Vagina (tissue), 2 donors: ENCODE measurements at places on chromosomes 6 and 20.

DNA sequence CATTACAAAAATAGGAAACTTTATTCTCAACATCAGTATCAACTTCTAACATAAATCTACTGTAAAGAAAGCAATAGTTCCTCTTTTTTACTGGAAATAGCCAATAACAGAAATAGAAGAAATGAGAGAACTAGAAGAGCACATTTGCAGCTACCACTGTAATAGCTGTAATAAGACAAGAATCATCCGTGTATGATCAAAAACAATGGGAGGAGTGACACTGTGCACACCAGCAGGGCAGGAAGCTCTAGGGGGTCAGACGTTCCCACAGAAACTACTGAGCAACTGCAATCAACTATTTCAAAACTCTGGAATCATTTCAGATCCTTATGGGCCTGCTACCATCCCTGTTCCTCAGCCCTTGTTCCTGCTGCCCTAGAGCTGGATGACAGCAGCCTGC, 43.7 kb downstream of the NINL start:
- no peaks in the 10 kb centered on the region for H3K27me3 ChIP-seq
- H3K36me3 ChIP-seq, result no peaks in the 10 kb centered on the region
- no peak for DNase-seq
- no peak overlapping the region for H3K4me3 ChIP-seq
- no peak overlapping the region for H3K27ac ChIP-seq
- peaks cover 28% of the 10 kb centered on the region for H3K4me1 ChIP-seq

DNA sequence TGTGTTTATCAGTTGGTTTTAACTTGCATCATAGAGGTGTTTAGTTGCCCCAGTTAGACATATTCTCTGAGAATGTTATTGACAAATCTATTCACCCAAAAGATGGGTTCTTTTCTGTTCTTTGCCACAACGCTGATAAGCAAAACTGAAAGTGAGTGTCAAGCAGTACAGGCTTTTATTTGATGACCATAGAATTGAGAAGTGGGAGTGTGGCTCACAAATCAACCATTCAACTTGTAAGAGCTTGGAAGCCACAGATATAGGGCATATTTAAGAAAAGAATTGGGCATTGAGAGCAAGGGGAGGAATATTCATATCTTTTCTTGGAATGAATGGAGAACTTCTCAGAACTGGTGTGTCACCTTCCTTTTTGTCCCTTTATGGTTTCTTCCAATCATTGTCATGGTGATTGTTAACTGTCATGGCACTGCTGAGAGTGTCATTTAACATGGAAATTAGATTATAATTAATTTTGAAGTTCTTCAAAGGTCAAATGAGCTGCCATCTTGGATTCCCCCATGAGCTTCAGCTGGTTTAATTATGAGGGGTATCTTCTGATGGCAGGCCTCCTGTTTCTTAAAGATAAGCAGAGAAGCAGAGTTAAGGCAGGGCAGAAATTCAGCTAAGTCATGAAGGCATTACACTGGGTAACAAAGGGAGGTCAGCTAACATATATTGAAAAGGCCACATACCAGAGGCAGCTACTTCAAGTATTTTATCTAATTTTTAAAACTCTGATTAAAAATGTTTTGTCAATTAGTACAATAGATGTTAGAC, 254.0 kb upstream of the HTR1E start:
- no peak overlapping the region for H3K27ac ChIP-seq
- no peak overlapping the region for H3K4me3 ChIP-seq

- peaks cover 5% of the 10 kb centered on the region for H3K36me3 ChIP-seq
- H3K4me3 ChIP-seq, result no peak overlapping the region
- DNase-seq, result no peak
- H3K27me3 ChIP-seq, result no peaks in the 10 kb centered on the region
Measured at GRCh38 chr6:53926505-53926904, 131.7 kb downstream of the LRRC1 start.

DNA sequence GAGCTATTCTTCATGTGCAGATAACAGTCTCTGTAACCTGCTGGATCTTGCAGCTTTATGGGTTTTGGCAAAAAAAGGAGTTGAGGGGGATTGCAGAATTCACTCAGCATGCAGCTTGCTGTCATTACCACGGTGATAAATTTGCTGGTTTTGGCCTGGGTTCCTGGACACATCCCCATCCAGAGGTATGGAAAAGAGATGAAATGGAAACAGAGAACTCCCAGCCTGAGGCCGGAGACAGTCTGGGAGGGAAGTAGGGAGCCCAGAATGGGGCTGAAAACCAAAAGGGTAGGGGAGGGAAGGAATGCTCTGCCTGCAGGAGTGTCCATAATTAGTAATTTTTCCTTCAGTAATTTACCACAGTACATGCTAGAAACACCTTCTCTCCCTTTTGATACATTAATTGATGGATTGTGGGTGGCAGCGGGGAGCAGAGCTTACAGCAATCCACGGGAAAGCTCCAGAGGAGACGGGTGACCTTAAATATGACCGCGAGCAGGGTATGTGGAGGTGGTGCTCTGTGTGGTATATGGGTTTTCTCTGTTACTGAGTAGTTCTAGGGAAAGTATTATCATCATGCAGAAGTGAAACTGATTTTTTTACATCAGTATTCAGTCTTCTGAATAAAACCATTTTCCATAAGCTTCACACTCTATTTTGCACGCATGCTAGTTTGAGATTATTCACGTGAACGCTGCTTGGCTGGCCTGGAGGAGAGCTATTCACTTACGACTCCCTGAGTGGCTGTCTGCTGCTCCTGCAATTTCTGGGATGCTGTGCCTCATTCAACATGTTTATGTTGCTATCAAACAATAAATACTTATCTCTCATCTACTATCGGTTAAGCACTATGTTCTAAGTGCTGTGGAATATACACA, 66.3 kb upstream of the KCNK16 start:
- H3K27me3 ChIP-seq, result no peaks in the 10 kb centered on the region
- no peaks in the 10 kb centered on the region for H3K36me3 ChIP-seq
- no peak overlapping the region for H3K27ac ChIP-seq
- peaks cover 12% of the 10 kb centered on the region for H3K4me1 ChIP-seq
- H3K4me3 ChIP-seq, result no peak overlapping the region

- H3K27ac ChIP-seq, result peak overlapping the region; percentile 31
- no peak for DNase-seq
- no peaks in the 10 kb centered on the region for H3K36me3 ChIP-seq
- H3K4me3 ChIP-seq, result peak overlapping the region; percentile 9
Measured at GRCh38 chr6:6699741-6700367, 111.3 kb downstream of the LY86 start.

DNA sequence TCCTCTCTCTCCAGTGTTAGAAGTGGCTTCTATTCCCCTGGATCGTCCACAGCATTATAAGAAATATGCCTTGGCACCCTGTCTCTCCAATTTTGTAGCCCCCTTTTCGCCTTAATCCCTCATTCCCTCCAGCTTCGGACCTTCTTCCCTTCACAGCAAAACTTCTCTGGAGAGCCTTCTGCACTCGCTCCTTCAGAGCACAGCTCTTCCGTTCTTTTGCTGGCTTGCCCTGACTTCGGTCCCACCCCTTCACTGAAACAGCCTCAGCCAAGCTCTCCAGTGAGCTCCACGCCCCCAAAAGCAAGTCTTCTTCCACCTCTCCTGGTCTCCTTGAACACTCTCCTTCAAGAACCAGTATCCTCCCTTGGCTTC, 134.7 kb upstream of the RNF24 start:
- no peak for DNase-seq
- H3K27ac ChIP-seq, result peak overlapping the region; percentile 64
- no peaks in the 10 kb centered on the region for H3K36me3 ChIP-seq

DNA sequence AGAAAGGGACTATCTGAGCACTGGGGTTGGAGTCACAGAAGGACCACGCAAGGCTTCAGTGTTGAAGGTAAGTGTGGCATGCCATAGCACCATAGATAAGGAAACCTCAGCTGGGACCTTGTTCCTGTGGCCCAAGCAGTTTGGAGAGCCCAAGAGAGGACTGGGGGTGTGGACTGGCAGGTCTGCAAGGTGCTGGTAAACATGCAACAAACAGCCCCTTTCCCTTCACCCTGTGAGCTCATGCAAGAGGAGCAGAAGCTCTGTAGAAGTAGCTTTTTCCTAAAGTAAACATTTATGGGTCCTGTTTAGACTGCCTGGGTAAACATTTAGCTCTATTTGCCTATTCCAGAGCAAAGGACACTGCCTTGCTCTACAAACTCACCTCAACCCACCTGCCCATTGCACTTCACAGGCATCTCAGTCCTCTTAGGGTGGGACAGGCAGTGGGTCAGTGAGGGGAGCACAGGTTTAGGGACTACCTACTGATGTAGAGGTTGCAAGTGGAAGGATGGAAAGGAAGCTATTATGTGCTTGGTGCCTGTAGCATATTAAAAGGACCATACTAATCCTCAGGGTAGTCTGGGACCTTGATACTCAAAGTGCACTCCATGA, 12.0 kb downstream of the ZSCAN31 start:
- H3K36me3 ChIP-seq, result peaks cover 8% of the 10 kb centered on the region
- no peak overlapping the region for H3K4me3 ChIP-seq
- DNase-seq, result no peak
- H3K27me3 ChIP-seq, result no peaks in the 10 kb centered on the region
- no peaks in the 10 kb centered on the region for H3K4me1 ChIP-seq

GRCh38 chr6:42820512-42821340, 38.9 kb downstream of the BICRAL start:
- H3K36me3 ChIP-seq, result no peaks in the 10 kb centered on the region
- H3K4me1 ChIP-seq, result peaks cover 17% of the 10 kb centered on the region
- no peak for DNase-seq

DNA sequence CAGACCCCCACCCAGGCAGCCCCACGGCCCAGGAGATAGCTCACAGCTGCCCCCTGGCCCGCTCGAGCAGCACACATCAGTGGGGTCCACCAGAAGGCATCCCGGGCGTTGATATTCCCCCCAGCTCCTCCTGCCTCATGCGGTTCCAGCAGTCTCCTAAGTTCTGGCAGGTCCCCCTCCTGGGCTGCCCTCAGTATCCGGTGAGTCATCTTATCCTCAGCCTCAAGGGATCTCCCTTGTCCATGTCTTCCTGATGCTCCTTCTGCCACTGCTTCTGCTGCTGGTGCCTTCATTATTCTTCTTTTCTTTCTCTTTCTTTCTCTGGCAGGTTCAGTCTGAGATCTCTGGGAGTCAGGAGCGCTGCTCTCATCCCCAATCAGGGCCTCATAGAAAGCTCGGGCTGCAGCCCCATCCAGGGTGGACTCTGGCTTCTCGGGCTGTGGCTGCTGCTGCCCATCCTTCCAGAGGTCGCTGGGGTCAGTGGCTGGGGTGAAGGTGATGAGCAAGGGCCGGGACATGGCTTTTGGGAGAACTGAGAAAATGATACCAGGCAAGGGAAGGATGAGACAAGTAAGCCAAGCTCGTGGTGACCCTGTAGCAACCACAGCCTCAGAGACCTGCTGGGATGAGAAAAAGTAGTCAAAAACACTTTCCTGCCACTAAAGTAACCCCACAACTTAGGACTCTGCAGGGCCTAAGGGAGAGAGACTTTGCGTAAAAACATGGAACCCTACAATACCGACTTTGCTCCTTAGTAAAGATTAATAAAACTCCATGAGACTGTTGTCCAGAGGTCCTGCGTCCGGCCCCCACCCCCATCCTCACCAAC, 622 bp downstream of the GPANK1 start:
- DNase-seq, result no peak
- H3K4me1 ChIP-seq, result peaks cover 71% of the 10 kb centered on the region
- peak overlapping the region; percentile 95 for H3K4me3 ChIP-seq
- H3K27ac ChIP-seq, result peak overlapping the region; percentile 95
- H3K27me3 ChIP-seq, result no peaks in the 10 kb centered on the region

GRCh38 chr6:40042232-40042631, 108.0 kb upstream of the MOCS1 start:
- no peak overlapping the region for H3K4me3 ChIP-seq
- H3K27me3 ChIP-seq, result no peaks in the 10 kb centered on the region
- no peaks in the 10 kb centered on the region for H3K36me3 ChIP-seq
- H3K27ac ChIP-seq, result no peak overlapping the region

DNA sequence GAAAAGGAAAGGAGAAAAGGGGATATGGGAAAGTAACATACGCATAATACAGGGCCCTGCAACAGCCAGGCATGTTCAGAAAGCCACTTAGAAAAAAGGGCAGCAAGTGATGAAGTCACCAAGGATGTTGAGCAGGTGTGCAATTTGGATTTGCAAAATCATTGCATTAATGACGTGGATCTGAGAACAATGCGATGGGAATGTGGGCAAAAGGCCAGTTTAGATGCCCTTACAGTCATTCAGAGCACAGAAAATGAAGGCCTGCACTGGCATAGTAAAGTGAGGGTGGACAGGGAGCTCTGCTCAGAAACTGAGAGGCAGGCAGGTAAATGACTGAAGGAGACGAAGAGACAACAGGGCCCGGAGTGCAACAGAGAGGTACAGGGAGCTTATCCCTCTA, 123.7 kb upstream of the NHSL1 start:
- H3K4me3 ChIP-seq, result no peak overlapping the region
- H3K36me3 ChIP-seq, result no peaks in the 10 kb centered on the region
- H3K27ac ChIP-seq, result no peak overlapping the region
- DNase-seq, result no peak
- no peaks in the 10 kb centered on the region for H3K27me3 ChIP-seq
- H3K4me1 ChIP-seq, result no peaks in the 10 kb centered on the region

DNA sequence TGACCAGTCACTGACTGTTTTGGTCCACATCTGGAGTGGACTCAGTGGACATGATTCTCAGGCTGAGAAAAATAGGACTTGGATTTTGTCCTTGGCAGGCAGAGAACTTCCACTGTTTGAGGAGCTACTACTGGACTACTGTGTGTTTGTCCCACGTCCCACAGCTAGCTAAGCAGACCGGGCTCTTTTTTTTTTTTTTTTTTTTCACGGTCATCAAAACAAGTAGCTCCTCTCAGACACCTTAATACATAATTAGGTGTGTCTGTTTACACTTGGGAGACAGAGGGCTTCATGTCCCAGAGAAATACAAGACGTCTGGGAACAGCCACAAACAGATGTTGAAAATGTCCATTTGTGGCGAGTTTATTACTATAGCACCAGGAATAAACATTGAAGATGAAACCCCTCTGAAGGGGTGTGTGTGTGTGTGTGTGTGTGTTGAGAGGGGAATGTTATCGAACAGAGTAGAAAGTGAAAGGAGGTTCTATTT, 155.0 kb upstream of the SUPT3H start:
- no peak for DNase-seq
- H3K27me3 ChIP-seq, result no peaks in the 10 kb centered on the region
- H3K36me3 ChIP-seq, result no peaks in the 10 kb centered on the region
- peak overlapping the region; percentile 38 for H3K27ac ChIP-seq
- H3K4me1 ChIP-seq, result peaks cover 7% of the 10 kb centered on the region

- DNase-seq, result no peak
Measured at GRCh38 chr6:135397172-135397952, 100.2 kb downstream of the AHI1 start.

DNA sequence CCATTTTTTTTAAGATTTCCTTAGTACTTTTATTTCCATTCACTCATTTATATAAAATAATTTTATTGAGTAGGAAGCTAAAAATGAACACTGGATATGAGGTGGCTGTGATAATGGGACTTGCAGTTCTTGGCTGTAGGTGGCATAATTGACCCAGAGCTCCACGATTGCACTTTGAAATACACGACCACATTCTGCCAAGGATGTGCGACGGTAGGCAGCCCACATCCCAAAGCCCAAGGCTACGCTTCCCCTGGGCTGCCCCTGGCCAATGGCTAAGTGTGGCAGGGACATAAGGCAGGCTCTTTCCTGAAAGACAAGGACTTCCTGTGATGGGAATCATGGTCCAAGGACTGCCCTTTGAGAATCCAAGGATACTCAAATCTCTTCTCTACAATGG, 43.7 kb upstream of the ADTRP start:
- H3K27ac ChIP-seq, result no peak overlapping the region
- H3K36me3 ChIP-seq, result no peaks in the 10 kb centered on the region
- H3K4me1 ChIP-seq, result no peaks in the 10 kb centered on the region
- H3K4me3 ChIP-seq, result no peak overlapping the region
- no peaks in the 10 kb centered on the region for H3K27me3 ChIP-seq
- DNase-seq, result no peak

- H3K27ac ChIP-seq, result no peak overlapping the region
- no peak overlapping the region for H3K4me3 ChIP-seq
- DNase-seq, result no peak
- H3K27me3 ChIP-seq, result no peaks in the 10 kb centered on the region
Measured at GRCh38 chr20:57902473-57902872, 192.7 kb upstream of the PMEPA1 start.
